ENCODE measurements at places on chromosomes 2 and 18.

DNA sequence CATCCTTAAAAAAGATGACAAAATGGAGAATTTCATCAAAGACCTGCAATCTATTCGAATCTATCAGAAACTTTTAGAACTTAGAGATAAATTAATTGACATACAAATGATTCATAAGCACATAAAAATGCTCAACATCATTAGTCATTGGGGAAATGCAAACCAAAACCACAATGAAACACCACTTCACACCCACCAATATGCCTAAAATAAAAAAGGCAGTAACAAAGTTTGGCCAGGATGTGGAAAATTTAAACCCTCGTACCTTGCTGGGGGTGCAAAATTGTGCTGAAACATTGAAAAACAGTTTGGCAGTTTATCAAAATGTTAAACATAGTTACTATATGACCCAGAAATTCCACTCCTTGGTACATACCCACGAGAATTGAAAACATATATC lies 11.5 kb upstream of the EIF2AK3 start:
- H3K27ac ChIP-seq, result peak overlapping the region; percentile 79
- DNase-seq, result no peak
- H3K4me3 ChIP-seq, result peak overlapping the region; percentile 32
- H3K27me3 ChIP-seq, result no peaks in the 10 kb centered on the region
- H3K4me1 ChIP-seq, result peaks cover 33% of the 10 kb centered on the region
- H3K36me3 ChIP-seq, result peaks cover 4% of the 10 kb centered on the region

DNA sequence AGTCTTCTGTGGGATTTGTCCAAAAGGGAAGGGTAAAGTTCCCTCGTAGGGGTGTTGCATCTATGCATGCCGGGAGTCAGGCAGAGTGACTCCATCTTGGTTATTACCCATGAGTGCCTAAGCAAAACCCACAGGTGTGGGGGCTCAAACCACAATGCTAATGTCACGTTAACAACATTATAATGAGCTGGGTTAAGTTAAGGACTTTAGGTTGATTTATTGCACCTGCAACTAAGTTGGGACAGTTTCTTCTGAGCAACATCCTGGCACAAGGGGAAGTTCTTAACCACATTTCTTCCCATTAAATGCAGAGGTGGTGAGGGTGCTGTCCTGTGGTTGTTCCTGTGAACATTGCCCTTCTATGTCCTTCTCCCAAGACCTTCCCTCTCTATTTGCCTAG lies 1596.8 kb upstream of the SLC39A10 start:
- no peak for DNase-seq
- no peak overlapping the region for H3K27ac ChIP-seq
- H3K4me3 ChIP-seq, result no peak overlapping the region
- H3K4me1 ChIP-seq, result no peaks in the 10 kb centered on the region
- H3K36me3 ChIP-seq, result no peaks in the 10 kb centered on the region

- no peaks in the 10 kb centered on the region for H3K4me1 ChIP-seq
- no peaks in the 10 kb centered on the region for H3K27me3 ChIP-seq
- H3K4me3 ChIP-seq, result no peak overlapping the region
- no peaks in the 10 kb centered on the region for H3K36me3 ChIP-seq
- H3K27ac ChIP-seq, result no peak overlapping the region
Measured at GRCh38 chr2:14189929-14190328, 442.6 kb upstream of the LRATD1 start.

DNA sequence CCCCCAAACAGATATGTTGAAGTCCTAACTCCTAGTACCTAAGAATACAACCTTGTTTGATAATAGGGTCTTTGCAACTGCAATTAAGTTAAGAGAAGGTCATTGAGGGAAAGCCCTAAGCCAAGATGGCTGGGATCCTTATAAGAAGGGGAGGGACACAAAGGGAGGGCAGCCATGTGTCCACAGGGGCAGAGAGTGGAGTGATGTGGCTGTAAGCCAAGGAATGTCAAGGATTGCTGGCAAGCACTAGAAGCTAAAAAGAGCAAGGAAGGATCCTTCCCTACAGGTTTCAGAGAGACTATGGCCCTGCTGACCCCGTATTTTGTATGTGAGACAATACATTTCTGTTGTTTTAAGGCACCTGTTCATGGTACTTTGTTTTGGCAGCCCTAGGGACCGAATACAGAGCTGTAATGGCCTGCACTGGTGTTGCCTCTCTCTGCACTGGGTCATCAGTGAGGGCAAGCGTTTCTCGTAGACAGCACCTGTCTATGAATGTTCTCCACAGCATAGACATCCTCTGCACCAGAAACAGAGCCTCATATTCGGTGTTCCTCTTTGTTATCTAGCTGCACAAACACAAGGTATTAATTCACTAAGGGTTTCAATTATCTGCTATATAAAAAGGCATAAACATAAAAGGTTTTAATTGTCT lies 75.4 kb upstream of the AQP4 start:
- no peaks in the 10 kb centered on the region for H3K4me1 ChIP-seq
- H3K27ac ChIP-seq, result no peak overlapping the region
- no peaks in the 10 kb centered on the region for H3K27me3 ChIP-seq

- no peaks in the 10 kb centered on the region for H3K27me3 ChIP-seq
- no peaks in the 10 kb centered on the region for H3K4me1 ChIP-seq
- H3K36me3 ChIP-seq, result no peaks in the 10 kb centered on the region
- no peak overlapping the region for H3K4me3 ChIP-seq
Measured at GRCh38 chr2:155498106-155498505, 799.6 kb downstream of the KCNJ3 start.

DNA sequence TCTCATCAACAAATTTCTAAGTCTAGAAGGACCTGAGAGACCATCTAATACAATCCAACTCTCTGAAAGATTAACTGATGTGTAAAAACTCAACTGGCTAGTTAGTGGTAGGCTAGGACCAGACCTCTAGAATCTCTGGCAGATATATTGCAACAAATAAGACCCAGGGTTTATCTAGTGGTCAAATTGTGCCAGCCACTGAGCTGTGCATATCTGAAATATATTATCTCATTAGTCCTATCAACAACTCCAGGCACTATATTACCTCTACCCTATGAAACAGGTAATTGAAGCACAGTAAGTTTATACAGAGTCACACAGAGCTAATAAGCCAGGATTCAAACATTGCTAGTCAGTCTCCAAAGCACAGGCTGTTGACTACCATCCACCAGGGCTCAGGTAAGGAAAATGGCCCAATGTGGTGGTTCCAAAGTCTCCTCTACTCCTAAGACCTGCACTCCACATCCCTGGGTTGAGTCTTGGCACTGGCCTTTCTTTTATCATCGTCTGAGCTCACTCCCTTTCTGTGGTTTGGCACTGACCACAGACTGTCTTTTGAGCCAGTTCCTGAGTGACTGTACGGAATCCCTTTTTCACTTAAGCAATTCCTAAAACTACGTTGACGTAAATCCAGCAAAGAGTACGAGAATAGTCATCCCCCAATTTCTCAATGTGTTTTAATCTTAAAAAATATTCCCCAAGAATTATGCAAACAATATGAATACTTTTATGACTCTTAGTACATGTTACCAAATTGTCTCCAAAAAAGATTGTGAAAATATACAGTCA lies 11.9 kb upstream of the PID1 start:
- no peak overlapping the region for H3K27ac ChIP-seq
- DNase-seq, result no peak
- H3K4me3 ChIP-seq, result no peak overlapping the region
- no peaks in the 10 kb centered on the region for H3K4me1 ChIP-seq
- H3K36me3 ChIP-seq, result no peaks in the 10 kb centered on the region

- H3K4me3 ChIP-seq, result no peak overlapping the region
- H3K27me3 ChIP-seq, result no peaks in the 10 kb centered on the region
- no peak for DNase-seq
Measured at GRCh38 chr2:18399601-18400000, 160.9 kb downstream of the RDH14 start.

GRCh38 chr18:79718126-79718525 lies 38.5 kb downstream of the CTDP1 start:
- peaks cover 18% of the 10 kb centered on the region for H3K4me1 ChIP-seq
- H3K27ac ChIP-seq, result no peak overlapping the region
- H3K27me3 ChIP-seq, result no peaks in the 10 kb centered on the region
- H3K4me3 ChIP-seq, result no peak overlapping the region
- H3K36me3 ChIP-seq, result peaks cover 35% of the 10 kb centered on the region

GRCh38 chr2:157722580-157723234 lies 94.0 kb upstream of the ACVR1C start:
- H3K27ac ChIP-seq, result no peak overlapping the region
- H3K4me3 ChIP-seq, result no peak overlapping the region
- H3K36me3 ChIP-seq, result peaks cover 2% of the 10 kb centered on the region

- H3K4me1 ChIP-seq, result no peaks in the 10 kb centered on the region
- H3K27ac ChIP-seq, result no peak overlapping the region
- peaks cover 10% of the 10 kb centered on the region for H3K27me3 ChIP-seq
- H3K36me3 ChIP-seq, result no peaks in the 10 kb centered on the region
Measured at GRCh38 chr2:55776479-55776878, 82.8 kb upstream of the PNPT1 start.

DNA sequence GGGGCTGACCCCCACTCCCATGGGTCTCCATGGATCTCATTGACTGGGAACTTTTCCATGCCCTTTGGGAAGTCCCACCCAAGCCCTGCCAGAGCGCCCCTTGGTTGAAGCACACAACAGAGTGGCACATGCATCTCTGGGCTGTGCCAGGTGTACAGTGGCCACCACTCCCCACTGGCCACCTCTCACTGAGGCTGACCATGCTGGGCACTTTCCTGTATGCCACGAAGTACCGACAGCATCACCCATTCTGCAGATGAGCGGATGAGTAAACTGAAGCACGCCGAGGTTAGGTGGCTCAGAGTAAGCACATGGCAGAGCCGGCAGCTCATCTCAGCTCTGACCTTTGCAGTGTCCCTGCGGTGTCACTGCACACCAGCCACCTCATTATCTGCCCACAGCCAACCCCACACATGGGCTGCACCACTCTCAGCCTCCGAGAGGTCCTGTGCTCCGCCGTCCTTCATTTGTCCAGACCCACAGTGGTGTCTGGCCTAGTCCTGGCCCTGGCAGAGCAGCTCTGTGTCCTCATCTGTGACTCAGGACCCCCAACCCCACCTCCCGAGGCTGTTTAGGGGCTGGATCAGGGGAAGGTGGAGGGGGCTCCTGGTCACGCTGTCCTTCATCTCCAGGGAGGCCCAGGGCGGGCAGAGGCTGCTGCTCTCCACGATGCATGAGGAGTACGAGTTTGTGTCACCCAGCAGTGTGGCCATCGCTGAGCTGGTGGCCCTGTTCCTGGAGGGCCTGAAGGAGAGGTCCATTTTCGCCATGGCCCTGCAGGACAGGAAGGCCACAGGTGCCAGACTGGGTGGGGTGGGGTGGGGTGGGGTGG lies 18.0 kb upstream of the GPR17 start:
- no peaks in the 10 kb centered on the region for H3K36me3 ChIP-seq
- no peaks in the 10 kb centered on the region for H3K4me1 ChIP-seq
- H3K4me3 ChIP-seq, result no peak overlapping the region
- no peak overlapping the region for H3K27ac ChIP-seq
- no peak for DNase-seq
